Small intestine (tissue), 16 donors: ENCODE measurements at places on chromosomes 7 and 10. TPM values are rescaled to one million over a fixed set of nuclear protein-coding genes. Genes with fewer than 3 reads are reported as not detected.

Gene ITGB8
- 0.54 TPM for polyA plus RNA-seq

Gene CALHM3
- 0.13 TPM for polyA plus RNA-seq

Gene H2BK1
- not detected for polyA plus RNA-seq

Gene OR6B1
- polyA plus RNA-seq: not detected

Gene SYT15
- polyA plus RNA-seq: not detected

Gene LZTS2
- 16.8 TPM for polyA plus RNA-seq

GRCh38 chr10:71319800-71320392 is 837 bp downstream of the SLC29A3 start:
- H3K36me3 ChIP-seq: peaks cover 20% of the 10 kb centered on the region
- DNase-seq: no peak
- H3K27ac ChIP-seq: peak overlapping the region; percentile 71
- peak overlapping the region; percentile 80 for H3K4me3 ChIP-seq
- H3K4me1 ChIP-seq: peaks cover 11% of the 10 kb centered on the region
- H3K27me3 ChIP-seq: no peaks in the 10 kb centered on the region

DNA sequence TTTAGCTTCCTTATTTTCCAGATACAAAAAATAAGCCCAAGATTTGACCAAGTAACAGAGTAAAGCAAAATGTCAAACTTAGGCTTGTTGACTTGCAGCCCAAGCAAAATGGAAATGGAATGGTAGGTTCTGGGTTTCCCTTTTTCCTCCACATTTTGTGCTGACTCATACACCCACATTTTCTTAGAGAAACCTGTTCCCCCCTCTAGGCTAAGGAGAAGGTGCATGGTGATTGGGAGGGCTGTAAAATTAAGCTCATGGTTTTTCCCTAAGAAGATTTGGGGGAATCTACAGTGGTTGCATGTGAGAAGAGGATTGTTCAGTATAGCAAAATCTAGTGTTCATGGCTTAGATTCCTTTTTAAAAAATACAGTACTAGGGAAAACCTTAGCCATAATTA is 127.4 kb downstream of the ARL4A start:
- no peak overlapping the region for H3K27ac ChIP-seq
- H3K4me1 ChIP-seq: no peaks in the 10 kb centered on the region
- H3K4me3 ChIP-seq: no peak overlapping the region
- DNase-seq: no peak
- H3K36me3 ChIP-seq: no peaks in the 10 kb centered on the region

DNA sequence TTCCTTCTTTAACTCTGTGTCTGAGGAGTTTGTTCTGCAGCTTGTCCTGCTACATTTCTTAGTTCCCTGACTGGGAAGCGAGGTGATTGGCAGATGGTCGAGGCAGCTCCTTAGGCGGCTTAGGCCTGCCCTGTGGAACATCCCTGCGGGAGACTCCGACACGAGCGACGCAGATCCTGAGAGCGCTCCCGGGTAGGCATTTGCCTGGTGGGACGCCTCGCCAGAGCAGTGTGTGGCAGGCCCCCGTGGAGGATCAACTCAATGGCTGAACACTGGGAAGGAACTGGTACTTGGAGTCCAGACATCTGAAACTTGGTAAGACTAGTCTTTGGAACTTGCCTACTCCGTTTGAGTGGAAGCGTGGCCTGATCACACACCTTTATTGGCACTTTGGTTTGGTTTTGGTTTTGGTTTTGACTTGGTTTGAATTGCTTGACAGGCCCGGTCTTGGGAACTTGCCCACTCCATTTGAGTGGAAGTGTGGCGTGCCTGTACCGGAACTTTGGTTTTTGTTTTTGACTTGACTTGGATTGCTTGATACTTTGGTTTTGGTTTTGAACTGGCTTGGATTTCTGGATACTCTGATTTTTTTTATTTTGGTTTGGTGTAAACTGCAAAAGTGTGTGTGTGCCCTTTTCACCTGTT is 42.6 kb downstream of the MAP3K8 start:
- H3K36me3 ChIP-seq: no peaks in the 10 kb centered on the region
- H3K4me1 ChIP-seq: no peaks in the 10 kb centered on the region
- no peak overlapping the region for H3K4me3 ChIP-seq
- H3K27me3 ChIP-seq: no peaks in the 10 kb centered on the region

GRCh38 chr10:92938841-92939240 is 90.5 kb downstream of the EXOC6 start:
- H3K27me3 ChIP-seq: no peaks in the 10 kb centered on the region
- peak; percentile 38 for DNase-seq
- H3K4me1 ChIP-seq: no peaks in the 10 kb centered on the region
- no peak overlapping the region for H3K4me3 ChIP-seq

- no peak overlapping the region for H3K27ac ChIP-seq
- no peak for DNase-seq
- no peak overlapping the region for H3K4me3 ChIP-seq
- no peaks in the 10 kb centered on the region for H3K4me1 ChIP-seq
Observed at GRCh38 chr7:102146122-102146521, 140.5 kb upstream of the SH2B2 start.

DNA sequence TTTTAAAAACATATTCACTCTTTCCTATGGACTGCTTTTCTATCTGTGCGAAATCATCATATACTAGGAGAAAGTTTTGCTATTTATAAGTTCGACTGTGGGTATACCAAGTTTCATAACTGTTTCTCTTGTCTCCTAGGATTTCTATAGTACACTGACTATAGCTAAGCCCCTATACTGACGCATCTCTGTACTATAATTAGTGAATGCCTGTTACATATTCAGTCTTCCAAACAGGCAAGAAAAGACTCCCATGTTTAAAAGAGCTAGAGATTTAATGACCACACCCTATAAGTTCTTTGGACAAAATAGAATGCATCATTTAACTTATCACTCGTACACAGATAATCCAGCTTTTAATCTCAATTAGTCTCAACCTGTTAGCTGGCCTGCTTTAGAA is 80.8 kb downstream of the UPF2 start:
- no peaks in the 10 kb centered on the region for H3K4me1 ChIP-seq
- no peak overlapping the region for H3K27ac ChIP-seq
- no peak for DNase-seq
- H3K27me3 ChIP-seq: no peaks in the 10 kb centered on the region

DNA sequence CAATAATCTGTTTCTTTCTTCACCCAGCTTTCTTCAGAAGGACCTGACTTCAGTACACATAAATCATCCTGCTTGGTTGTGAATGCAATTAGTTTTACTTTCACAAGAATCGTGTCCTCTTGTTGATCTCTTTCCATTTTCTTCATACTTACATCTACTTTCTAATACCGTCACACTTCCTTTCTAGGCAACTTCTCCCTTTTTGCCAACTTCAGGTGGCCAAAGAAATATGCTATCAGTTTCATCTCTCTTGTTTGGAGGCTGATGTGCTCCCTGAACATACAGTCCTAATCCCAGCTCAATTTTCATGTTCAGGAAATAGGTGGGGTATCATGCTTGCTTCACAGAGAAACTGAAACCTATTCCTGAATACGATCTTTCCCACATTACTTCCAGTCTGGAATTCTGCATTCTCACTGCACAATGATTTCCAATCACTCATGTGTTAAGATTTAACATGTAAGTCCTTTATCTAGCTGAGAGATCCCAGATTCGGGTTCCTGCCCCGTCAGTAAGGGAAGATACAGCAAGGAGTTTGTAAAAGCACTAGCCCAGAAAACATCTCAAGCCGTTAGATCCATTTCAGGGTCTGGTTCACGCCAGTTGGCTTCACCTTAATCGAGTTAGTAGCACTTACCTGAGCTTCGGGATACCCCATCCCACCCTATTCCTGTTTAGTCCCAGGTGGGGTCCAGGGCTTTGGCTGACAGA is 994 bp downstream of the SLC25A28 start:
- H3K36me3 ChIP-seq: no peaks in the 10 kb centered on the region
- peak; percentile 54 for DNase-seq
- peak overlapping the region; percentile 91 for H3K4me3 ChIP-seq
- H3K27ac ChIP-seq: peak overlapping the region; percentile 95

DNA sequence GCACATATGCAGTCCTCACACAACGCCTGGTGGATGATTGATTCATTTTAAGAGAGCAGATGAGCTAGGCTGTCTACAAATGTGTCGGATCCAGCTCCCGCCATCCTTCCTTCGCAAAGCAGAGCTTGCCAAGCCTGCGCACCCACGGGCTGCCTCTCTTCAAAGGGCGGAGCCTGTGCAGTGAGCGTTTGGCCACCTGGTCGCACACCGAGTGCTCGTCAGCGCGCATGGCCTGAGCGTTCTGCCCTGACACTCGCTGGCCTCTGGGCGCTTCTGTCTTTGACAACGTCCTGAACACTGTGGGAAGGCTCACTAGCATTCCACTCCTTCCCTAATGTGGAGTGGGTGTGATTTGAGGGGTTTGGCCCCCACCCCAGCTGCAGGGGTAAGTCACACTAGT is 47.1 kb upstream of the TMEM72 start:
- peak overlapping the region; percentile 28 for H3K4me3 ChIP-seq
- H3K27ac ChIP-seq: no peak overlapping the region
- peak; percentile 42 for DNase-seq
- no peaks in the 10 kb centered on the region for H3K4me1 ChIP-seq

GRCh38 chr7:26238032-26238431 is 36.5 kb downstream of the CBX3 start:
- DNase-seq: no peak
- H3K27me3 ChIP-seq: no peaks in the 10 kb centered on the region
- no peaks in the 10 kb centered on the region for H3K36me3 ChIP-seq
- H3K27ac ChIP-seq: no peak overlapping the region
- no peaks in the 10 kb centered on the region for H3K4me1 ChIP-seq

- no peaks in the 10 kb centered on the region for H3K36me3 ChIP-seq
- no peak for DNase-seq
- H3K4me1 ChIP-seq: no peaks in the 10 kb centered on the region
- no peak overlapping the region for H3K27ac ChIP-seq
- no peak overlapping the region for H3K4me3 ChIP-seq
Observed at GRCh38 chr10:436013-436697, 253.3 kb downstream of the DIP2C start.

GRCh38 chr7:137656850-137657232 is 189.9 kb downstream of the DGKI start:
- no peaks in the 10 kb centered on the region for H3K36me3 ChIP-seq
- no peak overlapping the region for H3K4me3 ChIP-seq
- H3K27me3 ChIP-seq: peaks cover 9% of the 10 kb centered on the region
- H3K4me1 ChIP-seq: no peaks in the 10 kb centered on the region
- no peak for DNase-seq

DNA sequence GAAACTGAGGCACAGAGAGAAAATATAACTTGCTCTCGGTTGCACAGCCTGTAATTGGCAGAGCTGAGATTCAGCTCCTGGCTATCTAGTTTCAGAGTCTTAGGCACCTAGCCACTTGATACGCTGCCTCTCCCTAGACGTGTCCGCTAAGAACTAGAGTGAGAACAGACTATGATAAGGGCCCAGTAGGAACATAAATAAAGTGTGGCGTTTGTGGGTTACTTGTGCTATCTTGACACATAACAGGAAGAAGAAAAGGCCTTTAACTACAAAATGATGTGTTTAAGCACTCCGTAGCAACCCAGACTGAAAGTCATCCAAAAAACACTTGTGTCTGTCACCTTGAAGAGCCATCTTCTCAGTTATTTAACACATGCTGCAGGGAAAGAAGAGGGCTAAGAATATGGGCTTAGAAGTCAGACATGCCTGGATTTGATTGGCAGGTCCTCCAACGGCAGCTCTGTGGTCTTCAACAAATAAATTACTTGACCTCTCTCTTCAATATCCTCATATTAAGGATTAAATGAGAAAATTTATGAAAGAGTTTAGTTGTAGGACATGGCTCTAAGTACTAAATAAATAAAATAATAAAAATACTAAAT is 96.2 kb downstream of the SGMS1 start:
- DNase-seq: no peak
- H3K27me3 ChIP-seq: no peaks in the 10 kb centered on the region
- H3K4me3 ChIP-seq: no peak overlapping the region
- H3K36me3 ChIP-seq: peaks cover 3% of the 10 kb centered on the region
- no peak overlapping the region for H3K27ac ChIP-seq

DNA sequence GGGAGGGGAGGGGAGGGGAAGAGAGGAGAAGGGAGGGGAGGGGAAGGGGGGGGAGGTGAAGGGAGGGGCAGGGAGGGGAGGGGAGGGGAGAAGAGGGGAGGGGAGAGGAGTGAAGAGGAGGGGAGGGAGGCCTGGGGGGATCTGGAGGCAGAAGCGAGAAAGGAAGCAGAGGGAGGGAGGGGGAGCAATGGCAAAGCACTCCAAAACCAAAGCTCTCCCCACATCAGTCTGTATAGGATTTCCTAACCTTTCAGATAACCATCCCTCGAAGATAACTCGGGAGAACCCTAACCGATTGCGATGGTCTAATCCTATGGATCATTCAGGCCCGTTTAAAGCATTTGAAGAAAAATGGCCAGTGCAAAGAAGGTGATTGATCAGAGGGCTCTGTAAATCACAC is 19.0 kb downstream of the EBF3 start:
- no peak overlapping the region for H3K4me3 ChIP-seq
- no peaks in the 10 kb centered on the region for H3K4me1 ChIP-seq
- no peak overlapping the region for H3K27ac ChIP-seq
- H3K36me3 ChIP-seq: no peaks in the 10 kb centered on the region
- no peak for DNase-seq
- H3K27me3 ChIP-seq: peaks cover 4% of the 10 kb centered on the region

DNA sequence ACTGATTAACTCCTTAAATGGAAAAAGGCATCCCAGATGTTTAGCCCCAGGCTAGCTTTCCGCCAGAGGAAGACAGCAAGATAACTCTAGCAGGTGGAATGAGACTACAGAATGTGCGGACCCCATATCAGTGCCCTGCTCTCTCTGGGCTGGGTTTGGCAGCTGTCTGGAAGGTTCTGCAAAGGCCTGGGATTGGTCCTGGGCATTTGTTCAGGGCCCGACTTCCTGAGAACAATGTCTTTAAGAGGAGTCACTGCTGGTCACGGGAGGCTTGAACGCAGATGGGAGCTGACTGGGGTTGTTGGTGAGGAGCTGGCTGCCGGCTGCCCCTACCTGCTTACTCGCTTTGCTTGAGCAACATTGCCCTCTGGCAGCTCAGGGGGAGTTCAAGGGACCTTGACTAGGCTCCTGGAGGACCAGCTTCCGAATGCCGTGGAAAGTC is 130.6 kb upstream of the BTBD16 start:
- H3K27me3 ChIP-seq: no peaks in the 10 kb centered on the region
- peaks cover 2% of the 10 kb centered on the region for H3K36me3 ChIP-seq
- H3K4me3 ChIP-seq: no peak overlapping the region

- H3K4me3 ChIP-seq: no peak overlapping the region
- no peaks in the 10 kb centered on the region for H3K4me1 ChIP-seq
- H3K36me3 ChIP-seq: no peaks in the 10 kb centered on the region
- no peak for DNase-seq
- no peaks in the 10 kb centered on the region for H3K27me3 ChIP-seq
Observed at GRCh38 chr7:17385612-17386011, 87.2 kb downstream of the AHR start.

- H3K27ac ChIP-seq: no peak overlapping the region
- no peaks in the 10 kb centered on the region for H3K27me3 ChIP-seq
- H3K36me3 ChIP-seq: peaks cover 16% of the 10 kb centered on the region
Observed at GRCh38 chr10:101952191-101952590, 103.8 kb downstream of the ARMH3 start.

- DNase-seq: no peak
- H3K27me3 ChIP-seq: no peaks in the 10 kb centered on the region
- H3K27ac ChIP-seq: no peak overlapping the region
- H3K4me3 ChIP-seq: no peak overlapping the region
- peaks cover 28% of the 10 kb centered on the region for H3K4me1 ChIP-seq
Observed at GRCh38 chr7:148701414-148701813, 2.7 kb downstream of the CUL1 start.
